ENCODE measurements at places on chromosomes 5 and 9.
A peak's percentile ranks its signal among the peaks of the same experiment; 100 is the strongest.

GRCh38 chr5:94682814-94683520 is 64.5 kb downstream of the SLF1 start:
- no peak for DNase-seq

DNA sequence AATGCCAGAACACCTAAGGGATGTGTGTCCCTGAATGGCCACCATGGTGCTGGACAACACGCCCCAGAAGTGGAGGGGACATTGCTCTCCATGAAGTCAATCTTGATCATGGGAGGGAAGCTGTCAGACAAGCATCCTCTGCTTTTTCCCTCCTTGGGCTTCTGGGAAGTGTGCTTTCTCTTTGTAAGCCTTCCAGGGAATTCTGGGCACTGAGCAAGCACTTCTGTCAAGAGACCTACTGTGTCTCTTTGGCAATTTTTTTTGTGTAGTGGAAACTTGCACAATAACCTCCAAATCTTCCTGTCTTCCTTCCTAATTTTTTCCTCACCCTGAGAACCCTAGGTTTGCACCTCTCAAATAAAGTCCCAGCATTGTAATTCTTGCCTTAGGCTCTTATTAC is 132.0 kb downstream of the SEC61B start:
- DNase-seq, result no peak

DNA sequence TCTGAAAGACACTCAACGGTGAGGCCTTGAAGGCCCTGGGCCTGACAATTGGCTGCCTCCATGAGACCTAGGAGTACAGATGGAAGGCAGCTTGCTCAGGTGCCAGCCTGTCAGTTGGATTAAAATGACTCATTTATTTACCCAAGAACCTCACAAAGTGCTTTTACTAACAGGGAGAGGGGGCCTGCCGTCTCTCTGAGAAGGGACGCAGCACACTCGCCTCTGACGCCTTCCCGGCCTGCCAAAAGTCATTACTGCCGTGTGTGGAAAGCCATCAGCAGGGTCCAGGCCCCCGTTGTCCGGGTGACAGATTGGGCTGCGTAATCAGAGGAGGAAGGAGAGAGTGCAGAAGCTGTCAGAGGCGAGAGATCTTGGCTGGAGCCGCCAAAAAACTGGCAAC is 32.4 kb downstream of the DDX31 start:
- no peak for DNase-seq

GRCh38 chr5:141714542-141715310 is 32.7 kb upstream of the ARAP3 start:
- DNase-seq, result no peak

DNA sequence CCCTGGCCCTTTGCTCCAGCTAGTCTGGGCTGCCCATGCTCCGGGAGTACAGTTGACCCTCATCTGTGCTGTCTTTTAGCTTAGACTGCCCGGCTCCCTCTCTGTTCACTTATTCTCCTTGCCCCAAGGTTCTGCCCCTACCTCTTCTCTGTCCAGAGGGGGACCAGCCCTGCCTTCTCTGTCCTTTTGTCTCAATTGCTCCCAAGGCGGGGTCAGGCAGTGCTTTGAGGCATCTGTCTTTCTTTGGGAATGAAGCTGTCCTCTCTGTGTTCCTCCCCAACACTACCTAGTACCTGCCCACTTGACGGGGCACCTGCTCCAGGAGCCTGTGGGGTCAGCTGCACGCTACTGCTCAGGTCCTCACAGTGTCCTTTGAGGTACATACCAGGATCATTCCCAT is 59.3 kb downstream of the PSD2 start:
- no peak for DNase-seq

- no peak for DNase-seq
Measured at GRCh38 chr9:14066831-14067230, 247.1 kb downstream of the NFIB start.

- no peak for DNase-seq
Measured at GRCh38 chr9:84860249-84861115, 191.0 kb downstream of the NTRK2 start.

DNA sequence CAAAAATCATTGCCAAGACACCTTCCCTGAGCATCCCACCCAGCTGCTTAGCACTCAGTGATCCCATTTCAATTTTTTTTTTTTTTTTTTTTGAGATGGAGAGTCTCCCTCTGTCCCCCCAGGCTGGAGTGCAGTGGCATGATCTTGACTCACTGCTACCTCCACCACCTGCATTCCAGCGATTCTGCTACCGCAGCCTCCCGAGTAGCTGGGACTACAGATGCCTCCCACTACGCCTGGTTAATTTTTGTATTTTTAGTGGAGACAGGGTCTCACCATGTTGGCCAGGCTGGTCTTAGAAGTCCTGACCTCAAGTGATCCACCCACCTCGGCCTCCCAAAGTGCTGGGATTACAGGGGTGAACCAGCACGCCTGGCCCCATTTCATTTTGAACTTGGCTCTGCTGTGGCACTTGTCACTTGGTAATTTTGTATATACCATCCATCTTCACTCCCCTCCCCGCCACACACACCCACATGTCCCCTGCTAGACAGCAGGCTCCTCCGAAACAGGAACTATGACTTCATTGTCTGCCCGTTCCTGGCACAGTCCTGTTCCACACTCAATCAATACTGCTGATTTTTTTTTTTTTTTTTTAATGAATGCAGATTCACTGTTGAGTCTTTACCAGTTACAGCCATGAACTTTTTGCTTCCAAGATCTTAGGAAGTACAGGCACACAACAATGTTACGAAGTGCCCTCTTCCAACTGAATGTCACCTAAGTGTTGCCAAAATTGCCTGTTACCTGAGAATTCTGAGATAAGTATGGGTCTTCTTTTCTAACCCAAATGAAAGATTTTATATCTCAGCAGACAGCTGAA is 17.3 kb upstream of the ZBTB34 start:
- DNase-seq, result no peak

GRCh38 chr5:17847286-17847685 is 213.0 kb downstream of the TAF11L14 start:
- no peak for DNase-seq

GRCh38 chr5:73419465-73420390 is 28.8 kb downstream of the FOXD1 start:
- peak; percentile 90 for DNase-seq

- no peak for DNase-seq
Measured at GRCh38 chr5:150035139-150035895, 34.8 kb downstream of the HMGXB3 start.

GRCh38 chr9:84542554-84542953 is 127.0 kb upstream of the NTRK2 start:
- DNase-seq, result no peak

GRCh38 chr5:131252824-131253171 is 11.1 kb upstream of the CDC42SE2 start:
- peak; percentile 61 for DNase-seq

DNA sequence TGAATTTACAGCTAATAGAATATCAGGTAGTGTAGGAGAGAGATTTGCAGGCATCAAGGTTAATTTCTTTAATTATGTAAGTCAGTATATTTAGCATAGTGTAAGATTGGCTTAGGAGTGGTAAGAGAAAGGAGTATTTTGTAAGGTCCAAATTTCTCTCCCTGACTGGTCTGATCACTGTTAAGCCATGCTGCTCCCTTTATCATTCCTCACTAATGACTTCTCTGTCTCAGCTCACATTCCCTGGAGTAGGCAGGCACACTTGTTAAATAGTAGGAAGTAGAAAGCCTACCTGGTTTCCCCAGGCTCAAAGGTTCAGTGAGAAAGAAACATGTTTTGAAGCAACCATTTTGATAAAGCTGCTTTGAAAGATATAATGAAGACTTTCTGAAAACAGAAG is 90.7 kb downstream of the SMIM15 start:
- no peak for DNase-seq

DNA sequence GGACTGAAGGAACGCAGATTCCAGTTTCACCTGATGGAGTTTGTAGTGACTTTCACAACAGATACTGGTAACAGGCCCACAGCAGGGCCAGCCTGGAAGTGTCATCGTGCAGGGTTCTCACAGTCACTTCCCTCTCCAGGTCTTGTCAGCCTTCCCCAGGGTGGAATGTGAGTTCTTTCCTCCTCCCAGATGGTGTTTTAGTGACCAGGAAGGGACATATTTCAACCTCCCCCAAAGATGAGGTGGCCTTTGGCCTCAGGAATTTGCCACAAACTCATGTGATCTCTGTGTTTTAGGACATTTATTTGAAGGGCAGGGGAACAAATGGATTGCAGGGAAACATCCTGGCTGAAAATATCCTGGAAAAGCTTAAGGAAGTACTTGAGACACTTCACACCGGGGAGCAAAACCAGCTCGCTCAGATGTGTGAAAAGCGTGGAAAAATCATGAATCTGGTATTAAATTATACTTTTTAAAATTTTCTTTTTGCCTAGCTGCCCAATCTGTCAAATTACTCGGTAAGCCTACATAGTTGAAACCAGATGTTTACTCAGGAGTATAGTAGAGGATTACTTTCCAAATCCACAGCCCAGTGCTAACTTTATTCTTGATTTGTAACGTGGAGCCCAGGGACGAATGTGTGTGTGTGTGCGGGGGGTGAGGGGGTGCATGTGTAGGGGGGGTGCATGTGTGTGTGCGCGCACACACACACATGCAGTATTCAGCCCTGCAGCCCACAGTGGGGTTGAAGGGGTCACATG is 66.8 kb downstream of the PTPDC1 start:
- DNase-seq, result no peak

GRCh38 chr5:137146402-137146890 is 352.7 kb downstream of the SPOCK1 start:
- no peak for DNase-seq

GRCh38 chr5:147384346-147385193 is 125.3 kb downstream of the DPYSL3 start:
- no peak for DNase-seq

DNA sequence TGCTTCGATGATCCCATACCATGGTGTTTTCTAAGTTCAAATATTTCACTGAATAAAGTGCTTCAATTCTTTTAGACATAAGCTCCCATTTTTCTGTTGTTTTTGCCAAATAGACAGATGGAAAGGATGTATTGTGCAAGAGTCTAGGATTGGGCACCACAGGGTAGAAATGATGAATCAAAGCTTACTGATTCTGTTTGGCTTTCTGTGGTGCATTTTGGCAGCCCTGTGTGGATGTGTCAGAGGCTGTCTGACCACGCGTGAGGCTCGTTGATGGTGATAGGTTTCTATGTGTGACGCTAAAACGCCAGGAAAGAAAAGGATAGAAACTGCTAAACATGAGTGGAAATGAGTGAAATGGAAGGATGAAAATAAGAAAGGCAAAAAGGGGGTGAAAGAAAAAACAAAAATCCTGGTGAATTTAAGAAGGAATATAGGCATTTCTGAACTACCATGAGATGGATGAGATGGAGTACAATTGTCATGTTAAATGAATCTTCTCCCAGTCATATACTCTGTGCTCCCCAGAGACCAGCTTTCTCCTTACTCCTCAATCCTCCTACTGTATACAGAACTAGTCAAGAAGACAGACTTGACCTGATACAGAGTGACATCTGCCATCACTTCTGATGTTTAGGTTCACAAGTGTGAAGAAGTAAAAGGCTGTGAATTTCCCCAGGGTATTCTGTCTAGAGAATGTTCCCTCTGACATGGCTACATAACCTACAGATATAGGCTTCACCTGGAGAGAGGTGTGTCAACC is 54.4 kb downstream of the ANKH start:
- DNase-seq, result no peak

- DNase-seq, result no peak
Measured at GRCh38 chr9:26723486-26723885, 169.1 kb downstream of the CAAP1 start.

GRCh38 chr5:171137768-171138525 is 171.1 kb upstream of the TLX3 start:
- no peak for DNase-seq

DNA sequence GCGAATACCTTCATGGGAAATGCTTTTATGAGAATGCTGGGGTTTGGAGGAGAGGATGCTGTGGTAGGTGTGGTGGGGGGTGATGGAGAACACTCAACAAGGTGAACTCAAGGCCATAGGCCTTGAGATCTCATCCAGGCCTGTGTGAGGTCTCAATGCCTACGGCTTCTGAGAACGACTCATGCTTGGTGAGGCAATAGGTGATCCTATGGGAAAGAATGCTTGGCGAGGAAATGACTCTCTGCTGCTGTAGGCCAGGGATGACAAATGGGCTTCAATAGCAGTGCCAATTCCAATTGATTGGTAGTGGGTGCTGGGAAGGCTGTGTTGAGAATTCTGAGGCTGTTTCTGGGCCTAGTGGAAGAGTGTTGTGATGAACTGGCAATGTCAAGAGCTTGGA is 280.2 kb upstream of the CLINT1 start:
- no peak for DNase-seq

DNA sequence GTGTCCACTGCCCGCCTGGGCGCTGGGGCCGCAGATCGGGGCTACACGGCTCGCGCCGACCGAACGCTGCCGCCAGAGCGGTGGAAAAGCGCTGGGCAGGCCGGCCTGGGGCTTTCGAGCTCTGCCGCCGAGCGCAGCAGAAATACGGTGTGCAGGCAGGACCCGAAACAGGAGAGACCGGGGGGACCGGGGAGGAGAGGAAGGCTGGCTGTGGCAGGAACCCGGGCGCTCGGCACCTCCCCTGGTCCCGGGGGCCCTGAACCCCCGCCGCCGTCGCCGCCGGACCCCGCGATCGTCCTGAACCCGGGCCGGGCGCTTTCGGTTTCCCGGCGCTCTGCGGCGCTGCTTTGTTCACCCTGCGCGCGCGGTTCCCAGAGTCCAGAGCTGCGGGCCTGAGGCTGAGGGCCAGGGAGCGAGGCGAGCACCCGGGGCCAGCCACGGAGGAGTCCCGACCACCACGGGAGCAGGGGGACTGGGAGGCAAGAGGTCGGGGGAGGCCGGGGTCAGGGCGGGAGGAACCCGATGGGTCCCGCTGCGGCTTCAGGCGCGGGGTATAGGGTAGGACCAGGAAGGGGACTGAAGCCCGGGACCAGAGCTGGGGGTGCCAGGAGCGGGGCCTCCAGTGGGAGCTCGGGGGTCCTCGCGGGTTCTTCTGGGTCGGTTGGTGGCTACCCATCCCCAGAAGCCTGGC is 12.0 kb downstream of the IRX2 start:
- DNase-seq, result no peak

DNA sequence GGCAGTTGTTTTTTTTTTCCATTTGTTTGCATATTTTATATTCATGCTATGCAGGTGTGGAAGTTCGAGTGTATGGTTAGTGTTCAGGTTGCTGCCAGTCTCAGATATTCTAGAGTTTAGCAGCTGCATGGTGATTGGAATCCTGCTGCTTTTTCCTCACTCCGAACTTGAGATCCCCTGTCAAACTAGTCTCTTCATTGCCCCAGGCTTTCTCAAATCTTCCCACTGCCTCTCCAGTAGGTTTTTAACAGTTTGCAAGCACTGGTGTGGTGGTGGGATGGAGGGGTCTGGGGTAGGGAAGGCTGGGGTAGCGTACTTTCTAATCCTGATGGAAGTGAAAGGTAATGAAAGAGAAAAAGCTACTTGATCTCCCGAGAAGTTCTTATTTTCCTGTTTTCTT is 112.9 kb downstream of the CHSY3 start:
- DNase-seq, result no peak

- no peak for DNase-seq
Measured at GRCh38 chr5:77407152-77407551, 85.0 kb downstream of the WDR41 start.

- DNase-seq, result no peak
Measured at GRCh38 chr9:13787234-13787833, 507.8 kb upstream of the MPDZ start.
